Large intestine (tissue), 12 donors: ENCODE measurements at places on chromosomes 2 and 18.
A peak's percentile ranks its signal among the peaks of the same experiment; 100 is the strongest.

DNA sequence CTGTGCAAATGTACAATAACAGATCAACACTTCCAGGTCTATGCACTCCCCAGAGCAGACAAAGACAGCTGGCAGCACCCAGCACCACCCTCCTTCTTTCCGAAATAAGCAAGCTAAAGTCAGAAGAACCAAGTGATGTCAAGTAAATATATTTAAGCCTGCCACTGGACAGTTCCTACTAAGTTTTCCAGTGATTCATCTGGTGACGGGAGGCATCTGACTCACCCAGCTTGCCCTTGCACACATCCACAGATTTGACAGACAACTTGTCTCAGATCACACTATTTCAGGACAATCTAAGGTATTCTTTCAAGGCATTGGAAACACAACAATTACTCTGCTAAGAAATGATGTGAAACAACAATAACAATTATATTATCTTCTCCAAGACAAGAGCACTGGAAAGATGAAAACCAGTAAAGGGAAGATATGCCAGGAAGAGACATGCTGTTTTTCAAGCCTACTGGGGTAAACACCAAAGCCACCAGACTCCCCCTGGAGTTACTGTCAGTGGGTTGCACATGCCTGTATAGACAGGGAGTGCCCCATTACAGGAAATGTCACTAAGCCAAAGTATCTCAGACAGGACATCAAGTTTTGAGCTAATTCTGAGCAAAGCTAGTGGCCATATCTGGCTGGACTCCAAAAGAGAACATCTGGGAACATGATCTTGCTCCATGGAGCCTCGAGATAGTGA, 287.9 kb upstream of the KLHL29 start:
- DNase-seq: peak; percentile 19

DNA sequence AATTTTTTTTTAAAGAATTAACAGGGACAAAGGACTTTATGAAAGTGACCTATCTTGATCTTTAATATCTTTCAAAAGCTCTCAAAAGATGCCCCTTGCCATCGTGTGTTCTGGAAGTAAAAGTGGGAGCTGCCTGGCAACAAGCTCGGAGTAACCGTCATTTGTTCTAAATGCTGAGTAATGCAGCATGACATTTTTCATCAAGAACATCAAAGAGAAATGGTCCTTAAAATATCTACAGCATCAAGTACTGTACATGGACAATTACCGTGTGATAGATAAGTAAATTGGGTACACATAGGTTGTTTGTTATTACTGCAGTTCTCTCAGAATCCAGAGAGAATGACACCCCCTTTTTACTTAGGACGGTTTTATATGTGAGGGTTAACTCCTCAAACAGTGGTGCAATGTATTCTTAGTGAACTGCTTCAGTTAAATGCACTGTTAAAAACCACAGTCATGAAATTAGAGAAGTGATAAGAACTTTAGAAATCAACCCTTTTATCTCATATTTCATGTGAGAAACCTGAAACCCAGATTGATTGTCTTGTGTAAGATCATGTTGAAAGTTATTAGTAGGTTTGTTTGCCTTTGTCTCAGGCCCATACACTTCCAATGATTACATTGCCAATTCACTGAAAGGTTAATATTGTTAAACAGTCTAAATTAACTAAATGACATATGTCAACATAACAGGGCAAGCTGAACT, 90.6 kb upstream of the HNMT start:
- DNase-seq: no peak

GRCh38 chr2:63658176-63658968, 69.6 kb downstream of the MDH1 start:
- DNase-seq: no peak

- no peak for DNase-seq
These were observed 28.8 kb downstream of the HDAC4 start for GRCh38 chr2:239371726-239372686.

- no peak for DNase-seq
These were observed 1186.2 kb upstream of the FAM98A start for GRCh38 chr2:34785206-34785785.

- no peak for DNase-seq
These were observed 84.0 kb downstream of the KIAA1328 start for GRCh38 chr18:36912887-36913286.

DNA sequence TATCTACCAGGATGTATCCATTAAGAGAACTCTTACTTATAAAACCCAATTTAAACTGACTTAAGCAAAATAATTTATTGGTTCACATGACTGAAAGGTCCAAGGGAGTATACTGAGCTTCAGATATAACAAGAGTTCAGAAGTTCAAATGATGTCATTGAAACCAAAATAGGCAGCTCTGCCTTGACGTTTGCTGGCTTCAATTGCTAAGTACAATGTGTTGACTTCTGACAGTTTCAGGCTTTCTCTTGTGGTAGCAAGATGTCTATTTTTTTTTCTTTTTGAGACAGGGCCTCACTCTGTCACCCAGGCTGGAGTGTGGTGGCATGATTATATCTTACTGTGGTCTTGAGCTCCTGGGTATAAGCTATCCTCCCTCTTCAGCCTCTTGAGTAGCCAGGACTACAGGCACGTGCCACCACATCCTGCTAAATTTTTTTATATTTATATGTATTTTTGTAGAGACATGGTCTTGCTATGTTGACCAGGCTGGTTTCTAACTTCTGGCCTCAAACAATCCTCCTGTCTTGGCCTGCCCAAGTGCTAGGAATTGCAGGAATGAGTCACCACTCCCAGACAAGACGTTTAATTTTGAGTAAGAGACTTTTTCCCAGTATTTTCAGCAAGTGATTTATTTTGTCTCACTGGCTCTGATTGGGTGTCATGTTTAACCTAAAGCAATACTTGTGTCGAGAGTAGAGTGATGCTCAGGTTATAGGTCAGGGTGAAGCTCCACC, 184.8 kb downstream of the NR4A2 start:
- DNase-seq: no peak

DNA sequence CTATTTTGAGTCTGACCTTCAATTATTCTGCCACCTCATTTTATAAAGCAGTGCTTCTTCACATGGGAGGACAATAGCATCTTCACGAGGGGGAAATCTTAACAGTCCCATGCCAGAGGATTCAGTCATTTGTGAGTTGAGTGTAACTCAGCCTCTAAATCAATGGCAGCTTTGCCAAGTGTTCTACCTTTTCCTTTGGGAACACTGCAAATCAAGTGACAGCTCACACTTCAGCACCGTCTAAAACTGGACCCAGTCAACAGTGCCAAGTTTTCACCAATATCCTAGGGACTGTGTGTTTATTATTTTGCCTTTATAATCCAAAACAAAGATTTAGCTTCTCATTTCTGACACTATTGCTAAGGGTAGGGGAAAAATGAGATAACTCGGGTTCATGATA, 133.6 kb downstream of the FIGN start:
- no peak for DNase-seq

DNA sequence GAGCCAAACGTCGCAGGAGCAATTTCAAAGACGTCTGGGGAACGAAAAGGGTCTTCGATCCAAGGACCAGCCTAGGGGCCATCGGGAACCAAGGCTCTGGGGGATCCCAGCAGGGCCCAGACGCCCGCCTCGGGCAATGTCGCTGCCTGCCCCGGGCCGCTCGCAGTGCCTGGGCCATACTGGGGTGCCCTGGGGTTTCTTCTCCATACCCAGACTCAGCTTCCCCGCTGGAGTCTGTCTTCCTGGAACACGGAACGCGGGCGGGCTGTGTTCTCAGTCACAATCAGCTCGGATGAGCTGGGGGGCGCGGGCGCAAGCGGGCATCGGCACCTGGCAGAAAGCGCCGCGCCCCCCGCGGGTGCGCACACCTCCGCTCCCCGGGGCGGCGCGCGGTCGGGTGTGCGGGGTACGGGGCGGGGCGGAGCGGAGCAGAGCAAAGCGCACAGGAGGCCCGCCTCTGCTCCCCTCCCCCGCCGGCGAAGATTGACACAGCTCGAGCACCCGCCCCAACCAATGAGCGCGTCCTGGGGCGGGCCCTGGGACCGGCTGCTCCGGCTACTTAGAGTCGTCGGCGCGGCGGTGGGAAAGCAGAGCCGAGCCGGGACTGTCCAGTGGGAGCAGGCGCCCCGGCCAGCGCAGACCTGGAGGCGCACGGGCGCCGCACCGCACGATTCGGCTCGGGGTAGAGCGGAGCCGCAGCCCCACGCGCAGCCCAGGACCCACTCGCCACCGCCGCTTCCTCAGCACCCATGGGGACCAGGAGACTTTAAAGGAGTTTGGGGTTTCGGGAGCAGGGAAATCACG, at the start of gene LRATD1:
Gene LRATD1, plus strand, starts transcription at position 585 of the 804 bp plus-strand sequence. CDS start 1,263 bp downstream, outside the sequence.
- peak; percentile 98 for DNase-seq

- DNase-seq: peak; percentile 96
These were observed at the start of gene RPE for GRCh38 chr2:210002158-210003157. RPE (plus strand) TSS chr2:210002638; CDS start chr2:210002662, 24 bp downstream.

DNA sequence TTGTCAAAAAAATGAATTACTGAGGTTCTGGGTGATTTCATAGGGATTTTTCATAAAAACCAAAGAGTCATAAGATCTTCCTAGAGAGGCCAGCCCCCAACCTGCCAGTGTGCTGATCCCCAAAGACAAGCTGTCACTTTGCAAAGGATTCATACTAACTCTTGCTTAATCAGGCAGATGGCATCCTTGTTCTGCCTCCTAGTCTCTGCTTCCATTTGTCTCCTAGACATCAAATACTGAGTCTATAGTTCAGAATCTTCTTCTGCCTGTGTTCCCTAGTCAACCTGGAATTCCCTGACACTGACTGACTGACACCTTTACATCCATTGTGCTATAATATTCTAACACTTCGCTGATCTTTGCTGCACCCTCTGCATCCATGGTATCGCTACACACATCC, 84.9 kb downstream of the SLC8A1 start:
- no peak for DNase-seq

DNA sequence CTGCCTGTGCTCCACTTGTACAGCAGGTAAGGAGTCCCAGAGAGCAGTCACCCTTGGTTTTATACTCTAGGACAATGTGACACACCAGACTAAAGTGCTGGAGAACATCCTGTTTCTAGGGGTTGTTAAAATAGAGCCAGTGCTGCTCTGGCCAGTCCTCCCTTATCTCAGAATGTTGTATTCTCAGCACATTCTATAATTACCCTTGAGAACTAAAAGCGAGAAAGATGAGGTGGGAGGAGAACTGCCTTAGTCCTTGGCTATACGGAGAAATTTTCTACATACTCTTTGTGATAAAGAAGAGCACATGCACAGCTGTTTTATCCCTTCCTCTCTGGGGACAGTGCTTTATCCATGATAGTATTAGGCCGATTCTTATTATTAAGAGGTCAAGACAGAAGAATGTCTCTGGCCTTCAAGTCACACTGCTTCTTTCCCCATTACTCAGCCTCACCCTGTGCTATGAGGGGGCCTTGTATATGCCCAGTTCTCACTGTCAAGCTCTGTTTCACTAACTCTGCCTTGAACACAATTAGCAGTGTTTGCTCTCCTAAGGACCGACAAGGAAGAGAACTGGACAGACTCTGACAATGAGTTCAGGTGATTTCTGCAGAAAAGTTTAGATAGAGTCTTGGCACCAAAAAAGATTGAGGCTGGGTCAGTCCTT, 385.8 kb downstream of the TRIB2 start:
- no peak for DNase-seq

- DNase-seq: no peak
These were observed 769 bp downstream of the FKBP1B start for GRCh38 chr2:24050041-24050979.

DNA sequence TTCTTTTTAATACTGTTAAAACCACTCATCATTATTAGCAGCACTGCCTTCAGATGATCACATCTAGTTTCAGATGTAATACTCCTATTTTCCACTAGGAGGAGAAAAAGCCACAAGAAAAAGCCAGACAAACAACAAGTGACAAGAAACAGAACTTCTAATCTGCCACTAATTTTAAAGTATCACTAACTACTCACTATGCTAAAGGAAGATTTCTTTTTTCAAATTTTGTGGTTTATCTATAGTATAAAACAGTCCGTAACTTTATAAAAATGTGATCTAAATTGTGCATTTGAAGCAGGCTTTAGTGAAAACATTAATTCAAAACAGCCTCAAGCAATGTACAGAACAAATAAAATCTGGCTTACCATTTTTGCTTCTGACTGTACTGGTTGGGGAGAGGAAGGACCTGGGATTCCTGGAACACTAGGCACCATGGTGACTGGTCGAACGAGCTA, 56.8 kb downstream of the ATF2 start:
- peak; percentile 32 for DNase-seq

- DNase-seq: no peak
These were observed 442.6 kb downstream of the CMPK2 start for GRCh38 chr2:6423157-6423556.

- no peak for DNase-seq
These were observed 133.8 kb upstream of the LMAN1 start for GRCh38 chr18:59492756-59493421.

GRCh38 chr2:134220344-134220974, 33.4 kb upstream of the MGAT5 start:
- no peak for DNase-seq

DNA sequence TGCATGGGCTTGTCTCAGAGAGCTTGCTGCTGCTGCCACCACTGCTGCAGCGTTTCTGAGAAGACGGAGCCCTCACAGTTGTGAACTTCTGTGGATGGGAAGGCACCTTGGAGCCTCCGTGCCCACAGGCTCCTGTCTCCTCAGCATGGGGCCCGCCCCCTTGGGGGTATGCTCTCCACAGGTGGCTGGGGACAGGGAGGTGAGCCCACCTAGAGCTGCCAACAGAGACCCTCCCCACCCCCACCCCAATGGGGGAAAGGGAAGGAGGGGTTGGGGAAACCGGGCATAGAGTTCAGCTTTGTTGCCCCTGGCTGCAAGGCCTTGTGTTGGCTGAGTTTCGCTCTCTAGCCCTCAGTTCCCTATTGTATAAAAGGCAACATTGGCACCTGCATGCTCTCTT, 76.1 kb downstream of the INPP4A start:
- DNase-seq: no peak

DNA sequence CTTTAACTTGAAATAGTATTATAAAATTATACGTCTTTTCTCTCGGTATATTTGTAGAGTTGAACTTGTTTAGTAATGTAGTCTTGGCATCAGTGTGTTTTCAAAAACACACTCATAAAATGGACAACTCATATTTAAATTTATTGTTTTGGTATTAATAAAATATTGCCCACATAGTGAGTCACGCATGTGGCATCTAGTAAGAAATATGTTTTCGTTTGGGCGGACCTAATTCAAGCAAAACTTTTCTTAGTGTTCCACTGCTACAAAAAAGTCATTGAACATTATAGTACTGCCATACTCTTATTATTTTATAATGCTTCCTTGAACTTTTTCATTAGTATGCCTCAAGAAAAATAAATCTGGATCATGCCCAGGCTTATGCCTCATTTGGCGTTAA, 31.1 kb upstream of the FAM237A start:
- no peak for DNase-seq
